Activated naive CD8-positive, alpha-beta T cell treated with anti-CD3 and anti-CD28 coated beads, Interleukin-2, amount 50 U/mL, for 24 hours (primary cell): ENCODE measurements at places on chromosomes 3 and 15.
A peak's percentile ranks its signal among the peaks of the same experiment; 100 is the strongest.

DNA sequence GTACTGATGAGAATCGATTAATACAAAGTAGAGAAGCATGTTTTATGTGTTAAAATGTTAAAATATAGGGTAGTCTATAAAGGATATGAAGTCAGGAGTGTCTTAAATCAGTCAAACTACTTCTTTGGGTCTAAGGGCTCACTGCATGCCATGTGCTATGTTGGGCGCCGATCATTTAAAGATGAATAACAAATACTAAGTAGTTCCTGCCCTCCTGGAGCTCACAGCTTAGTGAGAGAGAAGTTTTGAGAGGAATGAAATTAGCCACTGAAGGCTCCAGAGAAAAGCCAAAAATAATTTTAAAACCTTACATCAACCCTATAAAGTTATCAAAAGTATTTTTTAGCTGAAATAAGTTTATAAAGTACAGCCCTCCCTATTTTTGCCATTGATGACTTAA lies 44.5 kb downstream of the BLM start:
- no peak for DNase-seq

- DNase-seq, result no peak
Measured at GRCh38 chr3:183801601-183802000, 23.8 kb downstream of the MAP6D1 start.

GRCh38 chr3:128344052-128344735 lies 122.5 kb downstream of the DNAJB8 start:
- no peak for DNase-seq

DNA sequence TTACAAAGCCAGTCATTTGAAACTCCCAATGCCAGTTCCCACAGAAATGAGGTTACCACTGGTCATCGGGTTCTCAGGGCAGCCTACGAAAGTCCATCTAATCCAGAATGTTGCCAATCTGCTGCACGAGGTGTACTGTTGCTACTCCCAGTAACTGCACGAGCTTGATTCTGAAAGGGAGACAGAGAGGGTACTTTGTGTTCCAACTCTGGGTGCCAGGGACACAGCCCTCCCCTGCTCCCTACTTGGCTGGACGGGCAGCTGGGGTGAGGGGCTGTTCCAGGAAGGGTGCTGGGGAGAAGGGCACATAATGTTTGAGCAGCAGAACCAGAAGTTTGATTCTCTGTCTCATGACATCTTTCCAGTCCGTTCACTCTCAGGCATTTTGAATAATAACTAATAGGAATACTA lies 27.1 kb upstream of the OSBPL11 start:
- no peak for DNase-seq

- DNase-seq, result no peak
Measured at GRCh38 chr3:32455609-32456428, 46.8 kb downstream of the CMTM6 start.

DNA sequence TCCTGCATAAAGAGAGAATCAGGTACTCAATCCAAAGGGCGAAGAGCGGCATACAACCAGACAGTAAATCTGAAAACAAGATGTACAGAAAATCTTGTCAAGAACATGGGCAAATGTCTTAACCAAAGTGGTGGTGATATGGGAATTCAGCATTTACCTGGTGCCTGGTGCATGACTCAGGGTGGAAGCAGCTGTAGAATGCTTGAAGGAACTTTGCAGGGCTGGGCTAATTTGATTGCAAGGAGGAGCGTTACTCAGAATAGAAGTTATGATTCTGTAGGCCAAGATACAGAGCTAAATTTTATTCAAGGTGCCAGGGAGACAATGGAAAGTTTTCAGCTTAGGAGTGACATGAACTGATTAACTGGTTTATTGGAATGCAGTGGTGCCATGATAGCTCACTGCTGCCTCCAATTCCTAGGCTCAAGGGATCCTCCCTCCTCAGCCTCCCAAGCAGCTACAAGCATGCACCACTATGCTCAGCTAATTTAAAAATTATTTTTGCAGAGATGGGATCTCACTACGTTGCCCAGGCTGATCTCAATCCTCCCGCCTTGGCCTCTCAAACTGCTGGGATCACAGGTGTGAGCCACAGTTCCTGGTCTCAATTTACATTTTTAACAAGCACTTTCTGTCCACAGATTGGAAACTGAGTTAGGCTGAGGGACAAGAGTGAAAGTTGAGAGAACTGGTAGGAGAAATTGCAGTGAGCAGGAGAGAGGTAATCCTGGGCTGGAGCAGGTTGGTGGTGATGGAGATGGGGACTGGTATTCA lies 91.5 kb upstream of the TBC1D5 start:
- no peak for DNase-seq

DNA sequence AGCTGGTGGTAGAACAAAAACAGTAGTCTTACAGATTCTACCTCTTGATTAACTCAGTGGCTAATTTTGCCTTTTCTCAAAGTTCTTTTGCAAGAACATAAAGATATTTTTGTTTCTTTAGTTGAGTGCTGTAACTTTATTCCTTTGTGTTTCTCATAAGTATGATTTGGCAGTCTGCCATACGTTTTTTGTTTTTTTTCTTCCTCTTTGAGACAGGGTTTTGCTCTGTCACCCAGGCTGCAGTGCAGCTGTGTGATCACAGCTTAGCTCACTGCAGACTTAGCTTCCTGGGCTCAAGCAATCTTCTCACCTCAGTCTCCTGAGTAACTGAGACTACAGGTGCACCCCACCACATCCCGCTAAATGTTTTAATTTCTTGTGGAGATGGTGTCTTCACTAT lies 22.4 kb downstream of the B3GNT5 start:
- DNase-seq, result no peak

DNA sequence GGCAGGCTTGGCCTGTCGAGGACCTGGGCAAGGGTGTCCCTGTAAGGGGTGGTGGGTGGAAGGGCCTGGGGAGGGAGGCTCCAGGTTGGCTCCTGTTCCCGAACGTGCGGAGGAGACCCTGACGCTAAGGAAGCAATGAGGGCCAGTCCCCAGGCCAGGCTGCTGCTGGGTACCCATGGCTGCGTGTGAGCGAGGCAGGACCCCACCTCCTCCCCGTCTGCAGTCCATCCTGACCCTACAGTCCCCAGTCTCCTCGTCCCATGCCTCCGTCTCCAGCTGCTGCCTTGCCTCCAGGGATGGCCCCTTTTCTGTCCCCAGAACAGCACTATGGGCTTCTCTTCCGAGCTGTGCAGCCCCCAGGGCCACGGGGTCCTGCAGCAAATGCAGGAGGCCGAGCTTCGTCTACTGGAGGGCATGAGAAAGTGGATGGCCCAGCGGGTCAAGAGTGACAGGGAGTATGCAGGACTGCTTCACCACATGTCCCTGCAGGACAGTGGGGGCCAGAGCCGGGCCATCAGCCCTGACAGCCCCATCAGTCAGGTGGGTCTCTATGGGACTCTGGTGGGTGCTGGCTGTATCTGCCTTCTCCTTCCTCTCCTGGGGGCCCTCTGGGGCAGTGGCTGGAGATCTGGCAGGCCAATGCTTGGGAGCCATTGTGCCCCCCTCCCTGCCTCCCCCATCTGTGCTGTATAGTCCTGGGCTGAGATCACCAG lies 571 bp downstream of the FES start:
- no peak for DNase-seq

- no peak for DNase-seq
Measured at GRCh38 chr15:78778422-78778821, 32.8 kb downstream of the ADAMTS7 start.

- peak; percentile 5 for DNase-seq
Measured at GRCh38 chr3:188834349-188834748, 337.4 kb upstream of the TPRG1 start.

DNA sequence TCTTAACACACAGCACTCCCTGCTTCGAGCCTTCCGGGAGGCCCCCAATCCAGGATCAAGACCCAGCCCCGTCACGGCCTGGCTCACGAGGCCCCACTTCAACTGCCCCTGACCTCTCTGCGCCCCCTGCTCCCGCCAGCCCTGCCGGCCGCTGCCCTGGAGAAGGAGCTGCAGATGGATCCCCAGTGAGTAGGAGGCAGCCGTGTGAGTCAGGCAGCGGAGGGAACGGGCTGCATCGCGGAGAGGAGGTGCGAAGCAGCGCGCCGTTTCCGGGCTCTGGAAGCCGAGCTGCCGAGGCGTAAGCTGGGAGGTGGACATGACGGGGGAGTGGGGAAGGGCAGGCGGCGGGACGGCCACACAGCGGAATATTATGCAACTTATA lies 133.4 kb downstream of the TPRA1 start:
- DNase-seq, result peak; percentile 34

DNA sequence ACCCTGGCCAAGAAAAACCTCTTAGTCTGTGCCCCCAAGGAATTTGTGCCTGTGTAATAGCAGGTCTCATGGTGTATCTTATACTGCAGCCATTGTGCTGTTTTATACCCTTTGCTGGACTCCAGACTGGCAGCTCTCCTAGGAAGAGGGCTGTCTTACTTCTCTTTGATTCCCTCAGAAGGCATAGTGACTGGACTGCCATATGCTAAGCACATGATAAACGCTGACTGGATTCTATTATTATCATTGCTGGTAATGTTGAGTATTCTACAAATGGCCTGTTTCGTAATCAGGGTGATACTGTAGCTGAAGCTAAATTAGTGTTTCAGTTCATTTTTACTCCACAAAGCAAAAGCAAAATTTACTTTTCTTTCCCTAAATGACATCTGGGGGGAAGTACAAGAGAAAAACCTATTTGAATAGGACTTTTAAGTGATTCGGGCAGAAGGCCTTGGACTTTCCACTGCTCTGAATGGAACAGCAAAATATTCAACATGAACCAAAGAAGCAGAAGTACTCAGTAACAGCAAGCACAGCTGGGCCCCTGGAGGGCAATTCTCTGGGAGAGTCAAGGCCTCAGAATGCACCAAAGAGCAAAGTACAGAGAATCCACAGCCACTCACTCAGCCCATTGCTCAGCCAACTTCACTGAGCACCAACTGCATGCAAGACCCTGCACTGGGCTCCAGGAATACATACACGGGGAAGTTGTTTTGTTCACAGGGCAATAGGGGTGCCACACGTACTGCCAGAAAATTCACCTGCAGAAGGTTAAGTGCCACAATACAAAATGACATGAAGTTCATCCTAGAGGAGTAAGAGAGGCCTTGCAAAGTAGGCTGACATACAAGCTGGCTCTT lies 7.9 kb upstream of the BCL2A1 start:
- DNase-seq, result no peak

GRCh38 chr15:57149196-57149595 lies 227.1 kb upstream of the CGNL1 start:
- DNase-seq, result no peak

DNA sequence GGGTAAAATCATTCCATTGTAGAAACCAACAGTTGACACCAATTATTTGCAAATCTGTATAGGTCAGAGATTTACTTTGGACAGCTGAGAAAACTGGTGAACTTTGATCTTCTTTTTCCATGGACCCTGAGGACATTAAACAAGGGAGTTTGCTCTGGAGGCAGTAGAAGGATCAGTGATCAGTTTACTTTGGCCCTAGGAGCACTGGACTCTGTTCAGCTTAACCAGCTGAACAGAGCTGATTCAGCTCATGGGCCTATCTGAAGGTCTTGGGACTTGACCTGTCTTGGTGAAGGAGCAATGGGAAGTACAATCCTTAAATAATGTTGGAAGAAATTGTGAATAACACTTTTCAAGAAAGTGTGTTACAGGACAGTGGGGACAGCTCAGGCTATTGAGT lies 15.2 kb upstream of the TF start:
- DNase-seq, result no peak

DNA sequence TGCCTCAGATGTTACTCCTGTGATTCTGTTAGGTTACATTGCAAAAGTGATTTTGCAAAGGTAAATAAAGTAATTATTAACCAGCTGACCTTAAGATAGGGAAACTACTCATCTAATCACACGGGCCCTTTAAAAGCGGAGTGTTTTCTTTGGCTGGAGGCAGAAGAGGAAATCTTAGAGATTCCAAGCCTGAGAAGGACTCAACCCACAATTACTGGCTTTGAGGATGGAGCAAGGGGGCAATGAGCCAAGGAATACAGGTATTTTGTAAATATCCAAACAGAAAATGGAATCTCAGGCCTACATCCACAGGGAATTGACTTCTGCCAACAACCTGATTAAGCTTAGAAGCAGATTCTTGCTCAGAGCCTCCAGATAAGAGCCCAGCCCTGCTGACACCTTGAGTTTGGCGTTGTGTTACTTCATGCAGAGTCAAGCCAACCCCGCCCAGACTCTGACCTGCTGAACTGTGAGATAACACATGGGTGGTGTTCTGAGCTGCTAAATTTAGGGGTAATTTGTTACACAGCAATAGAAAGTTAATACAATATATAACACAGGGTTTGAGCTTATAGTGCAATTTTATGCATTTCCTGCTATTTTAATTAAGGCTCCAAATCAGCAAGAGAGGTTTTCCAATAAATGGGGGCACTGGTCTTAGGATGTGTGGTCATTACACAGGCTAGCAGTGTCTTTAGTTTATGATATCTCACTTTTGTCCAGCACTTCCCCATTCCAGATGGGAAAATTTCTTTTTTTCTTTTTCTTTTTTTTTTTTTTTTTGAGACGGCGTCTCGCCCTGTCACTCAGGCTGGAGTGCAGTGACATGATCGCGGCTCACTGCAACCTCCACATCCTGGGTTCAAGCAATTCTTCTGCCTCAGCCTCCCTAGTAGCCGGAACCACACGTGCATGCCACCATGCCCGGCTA lies 19.5 kb downstream of the NFKBIZ start:
- DNase-seq, result no peak

GRCh38 chr3:94564247-94564646 lies 501.4 kb downstream of the NSUN3 start:
- no peak for DNase-seq

DNA sequence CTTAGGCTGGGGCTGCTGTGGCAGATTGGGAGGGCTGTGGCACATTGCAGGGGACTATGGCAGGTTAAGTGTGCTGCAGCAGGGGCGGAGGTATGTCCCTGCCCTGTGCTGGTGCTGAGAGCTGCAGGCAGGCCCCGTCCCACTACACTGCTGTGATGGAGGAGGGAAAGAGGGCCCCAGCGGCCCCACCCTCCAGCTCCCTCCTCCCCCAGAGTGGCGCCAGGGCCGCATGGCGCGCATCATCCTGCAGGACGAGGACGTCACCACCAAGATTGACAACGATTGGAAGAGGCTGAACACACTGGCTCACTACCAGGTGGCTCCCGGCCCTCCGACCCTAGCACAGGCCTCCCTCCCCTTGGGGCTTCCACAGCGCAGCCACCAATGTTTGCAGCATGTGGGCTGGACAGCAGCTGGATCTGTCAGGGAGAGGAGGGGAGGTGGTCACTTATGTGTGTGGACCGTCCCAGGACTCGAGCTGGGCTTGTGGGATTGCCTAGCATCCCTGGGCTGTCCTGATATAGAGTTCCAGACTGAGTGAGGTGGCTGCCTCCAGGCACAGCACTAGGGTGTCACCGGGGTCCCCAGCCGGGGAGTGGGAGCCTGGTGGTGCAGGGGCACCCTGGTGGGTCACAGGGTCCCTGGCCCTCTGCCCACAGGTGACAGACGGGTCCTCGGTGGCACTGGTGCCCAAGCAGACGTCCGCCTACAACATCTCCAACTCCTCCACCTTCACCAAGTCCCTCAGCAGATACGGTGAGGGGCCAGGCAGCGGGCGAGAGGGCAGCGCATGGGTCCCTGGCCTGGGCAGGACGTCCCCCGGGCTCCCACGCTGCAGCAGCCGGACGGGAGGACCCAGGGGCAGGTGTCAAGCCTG lies 46.1 kb downstream of the PLXNA1 start:
- DNase-seq, result no peak

GRCh38 chr15:78841891-78842290 lies 30.6 kb upstream of the ADAMTS7 start:
- no peak for DNase-seq

GRCh38 chr15:85534031-85534430 lies 153.6 kb downstream of the AKAP13 start:
- DNase-seq, result peak; percentile 12
